ENCODE measurements at places on chromosomes 16 and 17.

DNA sequence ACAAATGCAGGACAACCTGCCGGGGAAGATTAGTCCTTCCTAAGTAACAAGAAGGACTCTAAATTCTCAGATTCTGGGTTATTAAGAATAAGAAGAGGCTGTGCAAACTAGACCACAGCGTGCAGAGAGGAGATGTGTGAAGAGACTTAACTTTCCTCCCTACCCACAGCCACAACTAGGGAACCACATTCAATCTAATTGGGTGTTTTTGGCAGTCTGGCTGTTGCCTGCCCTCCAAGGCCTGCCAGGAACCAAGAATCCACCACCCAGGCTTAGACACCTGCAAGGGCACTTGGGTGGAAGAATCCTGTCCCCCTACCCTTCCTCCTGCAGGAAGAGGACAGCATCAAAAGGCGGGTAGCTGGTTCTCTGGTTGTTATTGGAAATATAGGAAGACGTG, 202.0 kb downstream of the PARN start:
- no peak for DNase-seq

GRCh38 chr17:20938988-20939615, 103.7 kb downstream of the USP22 start:
- DNase-seq, result no peak

DNA sequence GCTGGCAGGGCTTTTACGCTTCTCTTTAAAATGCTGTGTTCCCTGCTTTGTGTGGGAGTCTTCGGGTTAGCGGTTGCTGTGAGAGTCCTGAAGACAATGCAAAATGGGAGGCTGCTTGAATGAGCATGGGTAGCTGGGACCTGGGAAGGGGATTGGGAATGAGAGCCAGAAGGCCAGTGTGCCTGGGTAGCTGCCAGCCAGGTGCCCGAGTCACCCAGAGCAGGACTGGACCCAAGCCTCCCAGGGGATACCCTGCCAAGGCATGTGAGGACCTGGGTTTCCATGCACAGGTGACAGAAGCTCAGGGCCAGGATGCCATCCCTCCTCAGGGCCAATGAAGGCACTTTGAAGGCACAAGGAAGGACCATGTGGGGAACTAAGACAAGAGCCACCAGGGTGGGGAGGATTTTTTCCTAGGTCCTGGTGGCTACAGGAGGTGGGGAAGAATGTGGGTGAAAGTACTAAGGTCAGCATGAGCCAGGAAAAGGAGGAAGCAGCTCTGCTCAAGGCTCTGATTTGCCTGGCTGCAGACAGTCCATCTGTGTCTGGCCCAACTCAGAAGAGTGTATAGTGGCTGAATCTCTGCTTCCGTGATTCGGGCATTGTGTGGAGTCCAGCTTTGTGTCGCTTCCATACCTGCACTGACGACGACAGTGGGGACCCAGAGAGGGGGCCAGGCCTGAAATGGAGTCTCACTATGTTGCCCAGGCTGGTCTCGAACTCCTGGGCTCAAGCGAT, 20.5 kb downstream of the TMEM94 start:
- DNase-seq, result no peak

- DNase-seq, result no peak
Measured at GRCh38 chr17:17081304-17081940, 39.2 kb downstream of the MPRIP start.

- DNase-seq, result no peak
Measured at GRCh38 chr17:43199633-43200032, 12.0 kb upstream of the TMEM106A start.

DNA sequence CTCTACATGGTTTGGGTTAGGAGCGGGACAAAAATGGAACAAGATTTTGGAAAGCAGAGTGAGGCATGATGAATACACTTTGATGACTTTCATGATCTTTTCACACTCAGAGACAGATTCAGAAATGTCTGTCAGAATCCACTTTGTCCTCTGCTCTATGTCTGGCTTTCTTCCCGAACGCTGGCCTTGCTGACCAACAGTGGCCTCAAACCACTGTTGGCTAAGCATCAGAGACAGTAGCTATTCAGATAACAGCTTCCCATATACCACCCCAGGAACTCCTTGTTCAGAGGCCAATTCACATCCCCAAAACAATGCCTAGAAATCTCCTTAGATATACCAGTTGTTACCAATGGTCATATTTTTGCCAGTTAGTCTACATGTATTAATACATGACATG, 40.9 kb downstream of the FBXL20 start:
- DNase-seq, result no peak

GRCh38 chr16:59698346-59699020, 964.4 kb upstream of the GOT2 start:
- no peak for DNase-seq

DNA sequence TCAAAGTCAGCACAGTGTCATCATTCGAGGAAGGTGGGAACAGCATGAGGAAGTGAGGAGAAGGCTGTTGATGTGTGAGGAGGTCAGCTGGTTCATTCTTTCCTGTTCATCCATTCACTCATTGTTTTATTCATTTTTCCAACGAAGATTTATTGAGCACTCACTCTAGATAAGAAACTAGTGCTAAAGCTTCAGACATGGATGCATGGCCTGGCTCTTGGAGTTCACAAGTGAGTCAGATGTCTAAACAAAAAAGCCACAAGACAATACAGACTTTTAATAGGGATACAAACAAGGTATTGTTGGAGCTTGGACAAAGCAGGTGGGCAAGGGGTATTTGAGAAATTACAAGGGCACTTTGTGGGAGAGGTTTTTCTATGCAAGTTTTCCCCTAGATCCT, 31.3 kb upstream of the MPHOSPH6 start:
- DNase-seq, result no peak

DNA sequence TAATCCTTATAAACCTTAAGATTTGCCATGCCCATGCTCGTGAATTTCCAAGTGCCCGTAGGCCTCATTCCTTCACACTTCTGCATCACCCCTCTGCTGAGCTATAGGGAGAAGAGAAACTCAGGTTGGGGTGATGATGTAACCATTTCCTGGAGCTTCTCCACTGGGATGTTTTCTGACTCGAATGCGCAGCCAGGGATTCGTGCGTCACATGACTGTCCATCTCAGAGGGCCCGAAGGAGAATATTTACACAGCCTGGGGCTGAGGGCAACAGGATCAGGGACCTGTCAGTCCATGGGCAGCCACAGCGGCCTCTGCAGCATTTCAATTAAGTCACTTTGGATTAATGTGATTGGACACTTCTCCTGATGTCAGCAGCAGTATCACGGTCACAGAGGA, 8.7 kb downstream of the GSG1L2 start:
- DNase-seq, result no peak

- no peak for DNase-seq
Measured at GRCh38 chr17:68670967-68671693, 70.0 kb upstream of the FAM20A start.

GRCh38 chr17:47686664-47687327, 7.2 kb upstream of the TBKBP1 start:
- DNase-seq, result no peak

DNA sequence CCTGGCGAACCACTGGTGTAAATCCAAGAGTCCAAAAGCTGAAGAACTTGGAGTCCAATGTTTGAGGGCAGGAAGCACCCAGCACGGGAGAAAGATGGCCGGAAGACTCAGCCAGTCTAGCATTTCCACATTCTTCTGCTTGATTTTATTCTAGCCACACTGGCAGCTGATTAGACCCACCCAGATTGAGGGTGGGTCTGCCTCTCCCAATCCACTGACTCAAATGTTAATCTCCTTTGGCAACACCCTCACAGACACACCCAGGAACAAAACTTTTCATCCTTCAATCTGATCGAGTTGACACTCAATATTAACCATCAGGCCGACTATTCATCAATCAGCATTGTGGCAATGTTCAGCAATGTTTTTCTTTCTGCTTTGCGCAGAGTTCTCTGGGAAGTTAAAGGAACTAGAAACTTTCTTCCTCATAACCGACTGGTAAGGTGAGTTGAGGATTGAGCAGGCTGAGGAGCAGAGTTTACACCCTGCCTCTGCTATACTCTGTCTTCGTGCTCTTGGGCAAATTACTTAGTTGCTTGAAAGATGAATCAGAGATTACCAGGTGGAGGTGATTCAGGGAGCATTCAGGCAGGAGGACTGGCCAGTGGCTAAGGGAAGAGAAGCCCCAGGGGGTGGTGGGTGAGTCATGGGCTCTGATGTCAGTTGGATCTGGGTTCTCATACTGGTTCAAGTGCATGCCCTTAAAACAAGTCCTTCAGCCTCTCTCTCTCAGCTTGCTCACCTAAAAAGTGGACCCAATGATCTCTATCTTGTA, 28.2 kb upstream of the BRD7 start:
- no peak for DNase-seq

DNA sequence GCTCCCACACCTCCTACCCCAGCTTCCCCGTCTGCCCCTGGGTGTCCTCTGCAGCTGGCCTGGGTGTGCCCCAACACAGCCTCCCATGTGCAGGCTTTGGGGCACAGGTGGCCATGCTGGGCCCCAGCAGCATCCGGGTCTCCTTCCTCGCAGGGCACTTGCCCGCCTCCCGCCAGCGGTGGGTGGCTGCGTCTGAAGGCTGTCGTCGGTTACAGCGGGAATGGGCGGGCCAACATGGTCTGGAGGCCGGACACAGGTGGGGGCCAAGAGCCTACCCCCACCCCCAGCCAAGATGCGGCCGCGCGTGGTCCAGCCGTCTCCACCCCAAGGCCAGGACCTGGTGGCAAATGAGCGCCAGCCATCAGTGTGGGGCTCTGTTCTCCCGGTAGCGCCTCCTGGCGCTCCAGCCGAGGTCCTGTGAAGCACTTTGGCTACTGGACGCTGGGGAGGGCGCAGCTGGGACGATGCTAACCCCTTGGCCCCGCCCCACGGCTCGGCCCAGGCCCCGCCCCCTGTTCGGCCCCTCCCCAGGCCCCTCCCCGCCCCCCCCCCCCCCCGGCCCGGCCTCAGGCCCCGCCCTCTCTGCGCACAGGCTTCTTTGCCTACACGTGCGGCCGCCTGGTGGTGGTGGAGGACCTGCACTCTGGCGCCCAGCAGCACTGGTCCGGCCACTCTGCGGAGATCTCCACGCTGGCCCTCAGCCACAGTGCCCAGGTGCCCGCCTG, 7.3 kb upstream of the RHOT2 start:
- peak; percentile 60 for DNase-seq

- DNase-seq, result no peak
Measured at GRCh38 chr17:16314859-16315258, 38.4 kb downstream of the CENPV start.

DNA sequence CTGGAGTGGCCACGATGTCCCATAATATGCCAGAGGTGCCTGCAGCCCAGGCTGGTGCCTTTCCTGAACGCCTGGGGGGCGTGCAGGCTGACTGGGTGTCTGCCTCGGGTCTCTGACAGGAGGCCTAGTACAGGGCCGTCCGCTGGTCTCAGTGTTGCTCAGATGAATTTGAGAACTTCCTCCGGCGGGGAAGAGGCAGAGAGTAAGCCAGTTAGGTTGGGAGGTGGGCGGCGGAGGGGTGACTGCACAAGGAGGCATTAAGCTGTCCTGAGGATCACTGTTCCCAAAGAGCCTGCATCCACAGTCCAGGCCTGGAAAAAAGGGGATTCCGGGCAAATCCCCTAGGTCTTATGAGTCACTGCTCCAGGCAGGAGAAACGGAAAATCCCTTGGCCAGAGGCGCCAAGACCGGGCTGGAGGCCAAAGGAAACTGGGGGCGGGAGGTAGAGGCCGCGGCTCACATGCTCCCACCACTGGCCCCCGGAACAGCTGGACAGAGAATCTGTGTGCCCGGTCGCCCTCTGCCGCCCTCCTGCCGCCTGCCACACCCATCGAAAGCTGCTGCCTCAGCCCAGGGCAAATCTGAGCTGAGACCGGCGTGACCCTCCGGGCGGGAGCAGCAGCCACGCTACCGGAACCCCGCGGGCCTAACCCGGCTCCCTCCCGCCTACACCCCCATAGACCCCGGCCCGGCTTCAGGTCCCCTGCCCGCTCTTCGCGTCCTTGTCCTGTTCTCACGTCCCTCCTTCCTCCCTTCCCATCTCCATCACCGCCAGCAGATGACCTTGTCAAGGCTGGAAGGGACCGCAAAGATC, 1.2 kb downstream of the TRIM47 start:
- peak; percentile 61 for DNase-seq

- DNase-seq, result no peak
Measured at GRCh38 chr16:9195287-9195686, 103.8 kb downstream of the HAPSTR1 start.

DNA sequence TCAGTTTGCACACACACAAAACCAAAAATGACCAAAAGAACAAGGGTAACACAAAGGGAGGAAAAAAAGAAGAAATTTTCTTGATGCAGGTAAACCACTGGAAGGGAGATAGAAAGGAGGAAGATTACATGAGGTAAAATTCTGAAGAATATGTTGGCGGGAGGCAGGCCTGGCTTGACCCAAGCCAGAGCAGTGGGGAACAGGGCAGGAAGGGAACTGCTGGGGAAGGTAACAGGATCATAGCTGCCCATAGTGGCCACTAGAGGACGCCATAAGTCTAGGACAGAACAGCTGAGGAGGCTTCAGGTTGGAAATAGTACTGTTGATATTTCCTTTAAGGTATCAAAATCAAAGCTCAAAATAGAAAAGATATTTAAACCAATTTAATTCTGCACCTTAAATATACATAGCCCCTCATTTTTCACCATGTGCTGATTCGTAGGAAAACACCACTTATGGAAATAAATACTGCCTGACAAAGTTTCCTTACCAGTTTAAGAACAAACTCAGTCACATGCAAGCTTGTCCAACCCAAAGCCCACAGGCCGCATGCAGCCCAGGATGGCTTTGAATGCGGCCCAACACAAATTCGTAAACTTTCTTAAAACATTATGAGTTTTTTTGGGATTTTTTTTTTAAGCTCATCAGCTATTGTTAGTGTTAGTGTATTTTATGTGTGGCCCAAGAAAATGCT, 15.5 kb downstream of the VPS35 start:
- DNase-seq, result peak; percentile 59

GRCh38 chr17:82305727-82306300, 11.6 kb downstream of the CD7 start:
- DNase-seq, result no peak

- peak; percentile 39 for DNase-seq
Measured at GRCh38 chr16:77169650-77170236, 21.2 kb upstream of the MON1B start.

GRCh38 chr16:871562-872345, 71.2 kb upstream of the GNG13 start:
- DNase-seq, result no peak

DNA sequence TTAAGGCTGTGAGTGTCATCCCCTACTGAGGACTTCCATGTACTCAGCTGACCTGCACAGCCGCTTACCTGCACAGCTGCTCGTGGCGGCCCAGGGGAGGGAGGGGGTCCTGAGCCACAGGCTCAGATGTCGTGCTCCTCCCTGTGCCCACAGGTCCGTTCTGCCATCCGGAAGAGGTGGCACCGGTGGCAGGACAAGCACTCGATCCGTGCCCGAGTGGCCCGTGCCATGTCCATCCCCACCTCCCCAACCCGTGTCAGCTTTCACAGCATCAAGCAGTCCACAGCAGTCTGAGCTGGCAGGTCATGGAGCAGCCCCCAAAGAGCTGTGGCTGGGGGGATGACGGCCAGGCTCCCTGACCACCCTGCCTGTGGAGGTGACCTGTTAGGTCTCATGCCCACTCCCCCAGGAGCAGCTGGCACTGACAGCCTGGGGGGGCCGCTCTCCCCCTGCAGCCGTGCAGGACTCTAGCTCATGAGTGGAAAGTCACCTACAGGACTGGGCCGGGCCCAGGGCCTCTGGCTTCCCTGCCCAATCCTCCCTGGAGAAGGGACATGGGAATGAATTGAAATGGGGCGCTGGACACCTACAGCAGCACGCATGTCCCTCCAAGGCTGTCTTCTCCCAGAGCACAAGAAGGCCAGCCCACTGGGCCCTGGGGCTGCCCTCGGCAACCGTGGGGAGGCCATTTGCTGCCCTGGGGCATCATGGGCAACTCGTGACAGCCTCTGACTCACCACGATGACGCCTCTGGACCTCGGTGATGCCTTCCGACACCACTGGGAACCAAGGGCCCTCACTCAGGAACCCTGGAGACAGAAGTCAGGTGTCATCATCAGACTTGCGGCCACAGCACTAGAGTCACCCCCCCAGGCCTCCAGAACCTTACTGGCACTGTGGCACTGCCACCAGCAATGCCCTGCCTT, 9.9 kb upstream of the SPPL2C start:
- DNase-seq, result no peak

Measured in NCI-H1092 treated with DMSO at 0.1 percent for 48 hours (cell line).